ENCODE measurements at places on chromosomes 5 and 9. TPM values are rescaled to one million over a fixed set of nuclear protein-coding genes. Genes with fewer than 3 reads are reported as not detected.

Gene DOCK2
- total RNA-seq = 32.1 TPM

Gene ANKRD31
- not detected for total RNA-seq

Gene SLC1A1
- 3.7 TPM for total RNA-seq

Gene CORO2A
- 1.2 TPM for total RNA-seq

Gene C1QTNF2
- total RNA-seq = 13.8 TPM

Gene ELOVL7
- total RNA-seq = 3.0 TPM

Gene SPATA31C1
- not detected for total RNA-seq

Gene PROB1
- 1.9 TPM for total RNA-seq

Gene PCSK5
- total RNA-seq = 63.7 TPM

Gene GTF2H2
- total RNA-seq = 32.6 TPM

Gene FAM120A
- total RNA-seq = 65.3 TPM

DNA sequence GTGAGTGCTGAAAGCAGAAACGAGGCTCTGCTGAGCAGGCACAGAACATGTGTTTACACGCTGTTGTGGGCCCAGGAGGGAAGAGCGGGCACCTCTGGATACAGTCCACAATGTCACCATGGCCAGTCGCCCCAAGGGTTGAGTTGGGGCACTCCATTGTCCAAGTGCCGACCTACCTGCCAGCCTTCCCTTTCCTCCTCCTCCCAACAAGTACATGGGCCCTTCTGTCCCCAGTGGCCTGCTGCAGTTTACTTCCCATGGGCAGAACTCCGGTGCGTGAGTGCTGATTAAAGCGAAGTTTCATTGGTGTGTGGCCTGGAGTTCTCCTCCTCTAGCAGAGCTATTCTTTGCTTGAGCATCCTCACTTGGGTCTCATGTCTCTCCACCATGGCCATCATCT, 50.4 kb downstream of the DCP2 start:
- no peaks in the 10 kb centered on the region for H3K4me1 ChIP-seq
- DNase-seq = no peak
- H3K27me3 ChIP-seq = no peaks in the 10 kb centered on the region
- H3K36me3 ChIP-seq = peaks cover 14% of the 10 kb centered on the region

GRCh38 chr9:26471261-26471660, 421.3 kb downstream of the CAAP1 start:
- H3K27ac ChIP-seq = no peak overlapping the region
- H3K4me3 ChIP-seq = no peak overlapping the region
- no peak for DNase-seq
- H3K36me3 ChIP-seq = no peaks in the 10 kb centered on the region
- H3K27me3 ChIP-seq = no peaks in the 10 kb centered on the region
- H3K4me1 ChIP-seq = no peaks in the 10 kb centered on the region

GRCh38 chr5:385321-385720, 57.7 kb upstream of the EXOC3 start:
- H3K36me3 ChIP-seq = no peaks in the 10 kb centered on the region
- H3K27ac ChIP-seq = no peak overlapping the region
- no peak overlapping the region for H3K4me3 ChIP-seq
- H3K4me1 ChIP-seq = no peaks in the 10 kb centered on the region
- DNase-seq = no peak

GRCh38 chr9:111108946-111109345, 70.7 kb upstream of the LPAR1 start:
- no peaks in the 10 kb centered on the region for H3K36me3 ChIP-seq
- H3K4me3 ChIP-seq = no peak overlapping the region
- H3K4me1 ChIP-seq = no peaks in the 10 kb centered on the region
- H3K27ac ChIP-seq = no peak overlapping the region

DNA sequence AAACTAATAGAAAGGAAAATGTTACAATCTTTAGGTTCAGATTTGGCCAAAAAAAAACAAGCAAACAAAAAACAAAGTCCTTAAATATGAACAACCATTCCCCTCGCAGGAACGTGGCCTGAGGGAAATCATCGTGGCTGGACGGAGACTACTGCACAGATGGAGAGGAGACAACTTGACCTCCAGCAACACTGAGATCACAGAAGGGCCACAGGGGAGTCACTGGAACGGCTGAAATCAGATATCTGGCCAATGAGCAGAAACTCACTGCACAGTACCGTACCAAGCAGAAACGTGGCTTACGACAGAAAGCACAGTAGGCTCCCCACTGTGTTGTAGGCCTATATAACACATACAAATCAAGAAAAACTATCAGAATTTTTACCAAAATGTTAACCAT, 27.7 kb downstream of the CAMSAP1 start:
- no peaks in the 10 kb centered on the region for H3K27me3 ChIP-seq
- no peaks in the 10 kb centered on the region for H3K36me3 ChIP-seq
- no peak overlapping the region for H3K4me3 ChIP-seq
- no peak overlapping the region for H3K27ac ChIP-seq

GRCh38 chr9:7258688-7259396, 501.1 kb downstream of the KDM4C start:
- H3K27ac ChIP-seq = no peak overlapping the region
- H3K36me3 ChIP-seq = no peaks in the 10 kb centered on the region
- no peak overlapping the region for H3K4me3 ChIP-seq
- H3K27me3 ChIP-seq = no peaks in the 10 kb centered on the region
- no peak for DNase-seq
- no peaks in the 10 kb centered on the region for H3K4me1 ChIP-seq

DNA sequence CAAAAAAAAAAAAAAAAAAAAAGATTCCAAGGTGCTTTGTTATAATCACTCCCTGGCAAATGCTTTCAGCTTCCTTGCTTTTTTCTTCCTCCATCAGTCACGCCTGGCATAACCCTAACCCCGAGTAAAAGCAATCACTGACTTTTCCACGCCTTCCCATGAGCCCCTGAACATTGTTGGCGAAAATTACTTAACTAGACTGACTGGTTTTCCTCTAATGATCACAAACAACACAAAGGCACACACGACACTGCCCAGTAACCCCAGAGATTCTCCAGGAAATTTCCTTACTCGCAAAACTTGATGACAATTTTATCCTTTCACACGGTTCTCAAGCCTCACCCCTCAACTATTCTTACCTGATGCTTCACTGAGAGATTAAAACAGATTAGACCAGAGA, 11.4 kb upstream of the PTGR1 start:
- H3K27me3 ChIP-seq = no peaks in the 10 kb centered on the region
- no peaks in the 10 kb centered on the region for H3K36me3 ChIP-seq
- H3K4me3 ChIP-seq = no peak overlapping the region
- no peak for DNase-seq

- peaks cover 23% of the 10 kb centered on the region for H3K4me1 ChIP-seq
- H3K36me3 ChIP-seq = no peaks in the 10 kb centered on the region
- no peak for DNase-seq
- H3K27ac ChIP-seq = peak overlapping the region; percentile 78
- H3K4me3 ChIP-seq = peak overlapping the region; percentile 87
- no peaks in the 10 kb centered on the region for H3K27me3 ChIP-seq
These were observed 683 bp downstream of the DBN1 start for GRCh38 chr5:177472460-177473442.

DNA sequence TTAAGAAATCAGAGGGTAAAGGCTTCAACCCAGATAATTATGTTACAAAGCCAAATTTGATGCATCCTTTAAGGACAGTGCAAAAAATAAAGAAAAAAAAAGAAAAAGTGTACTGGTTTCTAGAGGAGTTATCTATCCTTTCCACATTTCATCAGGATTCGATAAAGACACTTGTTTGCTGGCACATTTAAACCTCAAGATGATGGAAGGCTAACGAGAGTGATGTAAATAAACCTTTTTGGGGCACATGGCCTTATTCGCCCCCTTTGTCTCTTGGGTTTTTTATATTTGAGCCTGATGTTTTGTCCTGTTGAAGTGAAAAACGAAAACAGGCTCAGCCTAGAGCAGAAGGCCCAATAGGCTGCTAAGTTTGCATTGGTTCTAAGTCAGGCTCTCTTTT, 416.5 kb downstream of the TAF11L14 start:
- H3K27me3 ChIP-seq = no peaks in the 10 kb centered on the region
- H3K36me3 ChIP-seq = no peaks in the 10 kb centered on the region
- H3K27ac ChIP-seq = no peak overlapping the region
- H3K4me3 ChIP-seq = no peak overlapping the region
- H3K4me1 ChIP-seq = no peaks in the 10 kb centered on the region

- H3K4me3 ChIP-seq = no peak overlapping the region
- H3K27me3 ChIP-seq = no peaks in the 10 kb centered on the region
- no peaks in the 10 kb centered on the region for H3K4me1 ChIP-seq
- H3K36me3 ChIP-seq = no peaks in the 10 kb centered on the region
- no peak for DNase-seq
These were observed 96.4 kb upstream of the EDIL3 start for GRCh38 chr5:84480873-84481637.

- no peaks in the 10 kb centered on the region for H3K36me3 ChIP-seq
- H3K4me3 ChIP-seq = peak overlapping the region; percentile 97
- H3K27me3 ChIP-seq = no peaks in the 10 kb centered on the region
- peaks cover 3% of the 10 kb centered on the region for H3K4me1 ChIP-seq
- DNase-seq = peak; percentile 31
These were observed 1.6 kb downstream of the FER start for GRCh38 chr5:108749128-108749861.

GRCh38 chr5:173394701-173395100, 66.5 kb upstream of the STC2 start:
- H3K36me3 ChIP-seq = no peaks in the 10 kb centered on the region
- no peaks in the 10 kb centered on the region for H3K4me1 ChIP-seq
- no peak for DNase-seq

- peak; percentile 36 for DNase-seq
- no peaks in the 10 kb centered on the region for H3K36me3 ChIP-seq
- no peaks in the 10 kb centered on the region for H3K27me3 ChIP-seq
- peaks cover 20% of the 10 kb centered on the region for H3K4me1 ChIP-seq
- no peak overlapping the region for H3K4me3 ChIP-seq
These were observed 599.8 kb upstream of the BRINP1 start for GRCh38 chr9:119968836-119969707.

- DNase-seq = no peak
- no peaks in the 10 kb centered on the region for H3K27me3 ChIP-seq
- no peaks in the 10 kb centered on the region for H3K4me1 ChIP-seq
- H3K4me3 ChIP-seq = no peak overlapping the region
- no peak overlapping the region for H3K27ac ChIP-seq
These were observed 33.0 kb downstream of the POU5F2 start for GRCh38 chr5:93708442-93708841.

GRCh38 chr5:142445266-142445665, 120.4 kb upstream of the SPRY4 start:
- no peaks in the 10 kb centered on the region for H3K4me1 ChIP-seq
- no peaks in the 10 kb centered on the region for H3K27me3 ChIP-seq
- no peaks in the 10 kb centered on the region for H3K36me3 ChIP-seq
- H3K4me3 ChIP-seq = no peak overlapping the region
- DNase-seq = no peak

DNA sequence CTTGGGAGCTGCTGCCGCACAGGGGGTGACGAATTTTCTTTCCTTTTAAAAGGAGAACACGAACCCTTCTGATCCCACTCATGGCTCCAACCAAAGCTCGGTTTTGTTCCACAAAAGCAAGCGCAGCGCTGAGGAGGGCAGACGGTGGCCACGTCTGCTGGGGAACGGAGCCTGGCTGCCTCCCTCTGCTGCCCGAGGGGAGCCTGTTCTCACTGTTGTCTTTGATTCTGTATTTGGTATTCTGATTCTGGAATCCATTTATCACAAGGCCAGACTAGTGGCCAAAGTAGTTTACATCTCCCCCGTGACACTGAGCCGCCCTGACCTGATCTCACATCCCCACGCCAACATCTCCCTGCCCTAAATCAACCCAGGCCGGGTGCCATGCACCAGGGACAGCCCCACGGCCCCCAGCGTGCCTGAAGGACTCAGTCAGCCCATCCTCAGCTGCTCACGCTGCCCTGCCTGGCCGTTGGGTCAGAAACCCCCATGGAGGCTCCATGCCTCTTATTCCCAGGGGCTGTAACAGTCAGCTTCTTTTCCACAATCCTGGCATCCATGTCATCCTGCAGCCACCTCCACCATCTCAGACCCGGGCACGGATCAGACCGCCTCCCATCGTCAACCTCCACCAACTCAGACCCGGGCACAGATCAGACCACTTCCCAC, 6.7 kb upstream of the NSMF start:
- H3K4me1 ChIP-seq = no peaks in the 10 kb centered on the region
- no peak overlapping the region for H3K27ac ChIP-seq

GRCh38 chr9:18487611-18488010, 13.7 kb downstream of the ADAMTSL1 start:
- no peak for DNase-seq
- H3K4me3 ChIP-seq = no peak overlapping the region
- no peak overlapping the region for H3K27ac ChIP-seq
- no peaks in the 10 kb centered on the region for H3K36me3 ChIP-seq
- H3K4me1 ChIP-seq = peaks cover 14% of the 10 kb centered on the region

DNA sequence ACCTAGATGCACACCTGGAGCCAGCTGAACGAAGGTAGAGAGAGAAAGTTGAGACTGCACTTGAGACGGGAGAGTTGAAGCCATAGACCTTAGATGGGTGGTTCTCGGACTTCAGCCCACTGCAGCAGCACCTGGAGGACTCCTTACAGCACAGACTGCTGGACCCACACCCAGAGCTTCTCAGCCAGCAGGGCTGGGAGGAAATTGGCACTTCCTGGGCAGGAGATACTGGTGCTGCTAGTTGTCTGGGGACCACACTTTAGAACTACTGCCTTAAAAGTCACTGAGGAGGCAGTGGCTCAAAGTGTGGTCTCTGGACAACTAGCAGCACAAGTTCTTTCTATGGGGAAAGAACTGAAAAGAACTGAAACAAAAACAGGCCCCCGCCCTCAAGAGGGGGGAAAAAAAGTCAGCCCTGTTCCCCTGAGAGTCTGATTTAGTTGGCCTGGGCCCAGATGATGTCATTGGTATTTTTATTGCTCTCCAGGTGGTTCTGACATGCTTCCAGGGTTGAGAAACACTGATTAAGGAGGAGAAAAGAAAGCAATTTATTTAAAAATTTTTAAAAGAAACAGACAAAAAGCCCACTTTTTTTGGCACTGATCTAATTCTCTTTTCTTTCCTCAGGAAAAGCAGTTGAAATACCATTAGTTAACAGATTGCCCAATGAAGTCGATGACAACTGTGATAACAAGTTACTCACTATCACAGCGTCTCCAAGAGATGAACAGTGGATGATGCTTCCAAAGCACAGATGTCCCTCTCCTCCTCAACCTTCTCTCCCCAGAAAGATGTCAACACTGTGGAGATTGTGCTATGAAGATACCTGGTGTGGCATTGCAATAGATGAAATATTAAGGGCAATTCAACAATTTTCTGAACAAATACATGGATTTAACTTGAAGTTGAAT, 73.6 kb upstream of the ADAMTS16 start:
- H3K27me3 ChIP-seq = no peaks in the 10 kb centered on the region
- no peaks in the 10 kb centered on the region for H3K36me3 ChIP-seq
- H3K4me1 ChIP-seq = no peaks in the 10 kb centered on the region
- no peak overlapping the region for H3K27ac ChIP-seq
- no peak overlapping the region for H3K4me3 ChIP-seq

DNA sequence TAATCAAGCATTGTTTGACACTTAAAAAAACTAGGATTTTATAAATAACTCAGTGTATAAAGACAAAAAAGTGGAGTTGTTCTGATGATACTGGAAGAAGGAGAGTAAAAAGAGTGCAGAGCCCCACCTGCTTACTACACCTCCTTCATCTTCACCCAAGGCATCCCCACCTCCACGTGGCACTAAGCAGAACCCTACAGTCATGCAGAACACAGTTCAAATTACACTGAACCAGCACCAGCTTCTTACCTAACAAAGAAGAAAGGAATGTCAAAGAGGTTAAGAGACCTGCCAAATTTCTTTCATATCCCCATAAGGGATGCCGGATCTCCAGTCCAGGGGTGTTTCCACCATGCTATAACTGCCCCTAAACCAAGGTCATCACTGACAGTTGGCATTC, 55.5 kb downstream of the PDE4D start:
- H3K4me3 ChIP-seq = no peak overlapping the region
- no peaks in the 10 kb centered on the region for H3K36me3 ChIP-seq
- no peak overlapping the region for H3K27ac ChIP-seq
- no peaks in the 10 kb centered on the region for H3K27me3 ChIP-seq
